ENCODE measurements at places on chromosomes 3 and 15.

- DNase-seq, result no peak
These were observed 86.9 kb downstream of the ATP1B3 start for GRCh38 chr3:141963301-141963700.

GRCh38 chr15:23645371-23646164 is 2.1 kb downstream of the MAGEL2 start:
- DNase-seq, result no peak

DNA sequence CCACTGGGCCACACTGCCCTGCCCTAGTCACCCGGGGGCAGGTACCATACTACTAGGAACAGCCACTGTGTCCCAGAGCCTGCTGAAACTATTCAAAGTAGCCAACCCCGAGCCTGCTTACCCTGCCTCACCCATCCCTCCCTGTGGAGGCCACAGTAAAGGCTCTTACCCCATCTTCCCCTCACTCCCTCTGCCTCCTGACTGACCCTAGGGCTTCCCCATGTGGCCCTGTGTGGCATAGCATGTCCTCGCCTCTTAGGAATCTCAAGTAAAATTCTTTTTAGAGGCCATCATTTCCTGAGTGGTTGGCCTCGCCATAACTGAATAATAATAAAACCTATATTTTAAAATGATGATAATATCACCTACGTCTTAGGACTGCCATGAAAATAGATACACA is 112.2 kb upstream of the SLC6A11 start:
- DNase-seq, result peak; percentile 41

- DNase-seq, result no peak
These were observed 161.3 kb upstream of the CBLB start for GRCh38 chr3:106029954-106030626.

DNA sequence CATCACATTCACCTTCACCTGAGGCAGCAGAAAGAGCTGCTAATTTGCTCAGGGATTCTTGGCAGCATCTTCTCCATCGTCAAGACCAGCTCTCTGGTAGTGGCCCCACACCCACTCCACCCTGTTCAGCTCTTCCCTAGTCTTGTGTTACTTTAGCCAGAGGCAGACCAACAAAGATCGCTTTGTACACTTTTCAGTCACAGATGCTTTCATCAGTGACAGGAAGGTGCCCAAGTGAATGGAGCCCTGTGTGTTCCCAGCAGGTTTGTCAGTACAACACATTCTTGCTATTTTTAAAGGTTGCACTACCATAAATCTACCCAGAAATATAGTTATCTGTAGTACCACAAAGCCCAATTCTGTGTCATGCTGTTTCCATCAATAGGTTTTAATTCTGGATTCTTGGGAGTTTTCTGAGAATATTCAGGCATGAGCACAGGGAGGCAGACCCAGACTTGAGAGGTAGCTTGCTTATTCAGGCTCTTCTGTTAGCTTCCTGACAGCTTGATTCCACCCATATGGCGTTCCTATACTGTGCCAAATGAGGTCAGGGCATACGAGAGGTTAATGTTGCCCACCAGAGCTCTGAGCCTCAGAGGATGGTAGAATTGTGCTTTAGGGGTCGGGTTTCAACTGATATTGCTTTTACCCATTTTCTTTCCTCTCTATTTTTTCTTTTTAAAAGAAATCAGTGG is 109.8 kb upstream of the MANF start:
- no peak for DNase-seq

- DNase-seq, result no peak
These were observed 451.8 kb upstream of the NPAP1 start for GRCh38 chr15:24223739-24224138.

- no peak for DNase-seq
These were observed 89.3 kb upstream of the IGSF10 start for GRCh38 chr3:151550025-151550618.

GRCh38 chr15:26391567-26392194 is 381.2 kb downstream of the GABRB3 start:
- DNase-seq, result no peak

- no peak for DNase-seq
These were observed 11.5 kb downstream of the KBTBD13 start for GRCh38 chr15:65087873-65088642.

GRCh38 chr3:160381470-160381869 is 17.6 kb downstream of the IFT80 start:
- DNase-seq, result no peak

DNA sequence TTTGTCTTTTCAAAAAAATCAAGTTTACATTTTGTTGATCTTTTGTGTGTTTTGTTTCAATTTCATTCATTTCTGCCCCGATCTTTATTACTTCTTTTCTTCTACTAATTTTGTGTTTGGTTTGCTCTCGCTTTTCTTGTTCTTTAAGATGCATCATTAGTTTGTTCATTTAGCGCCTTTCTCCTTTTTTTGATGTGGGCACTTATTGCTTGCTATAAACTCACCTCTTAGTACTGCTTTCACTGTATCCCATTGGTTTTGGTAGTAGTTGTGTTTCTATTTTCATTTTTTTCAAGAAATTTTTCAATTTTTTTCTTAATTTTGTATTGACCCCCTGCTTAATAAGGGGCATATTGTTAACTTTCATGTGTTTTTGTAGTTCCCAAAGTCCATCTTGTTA is 34.4 kb downstream of the PRKCI start:
- no peak for DNase-seq

DNA sequence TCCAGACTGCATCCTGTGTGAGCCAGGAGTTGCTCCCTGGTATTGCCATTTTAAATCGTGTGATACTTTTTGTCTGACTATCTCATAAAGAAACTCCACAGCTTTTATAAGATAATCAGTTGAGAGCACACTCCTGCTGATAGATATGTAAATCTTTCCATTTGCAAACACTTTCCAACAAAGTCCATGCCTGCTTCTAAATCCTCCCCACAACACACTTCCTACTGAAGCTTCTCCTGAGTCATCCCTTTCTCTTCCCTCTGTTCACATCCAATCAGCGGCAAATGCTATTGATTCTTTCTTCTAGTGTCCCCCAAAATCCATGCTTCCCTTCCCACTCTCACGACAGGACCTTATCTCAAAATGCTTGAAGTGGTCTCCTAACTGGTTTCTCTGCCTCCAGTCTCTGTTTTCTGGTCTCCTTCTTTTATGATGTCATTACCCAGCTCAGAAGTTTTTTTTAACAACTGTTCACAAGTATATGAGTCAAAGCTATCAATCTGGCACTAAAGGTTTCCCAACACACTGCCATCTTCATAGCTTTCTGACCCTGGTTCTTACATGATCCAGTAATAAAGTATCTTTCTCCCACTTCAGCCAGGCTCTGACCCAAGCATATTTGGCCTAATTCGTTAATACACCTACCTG is 4.5 kb upstream of the WWTR1 start:
- DNase-seq, result peak; percentile 39

- DNase-seq, result peak; percentile 67
These were observed 45.1 kb downstream of the TNIK start for GRCh38 chr3:171415070-171415469.

GRCh38 chr3:190132371-190132770 is 11.7 kb upstream of the P3H2 start:
- DNase-seq, result peak; percentile 57

DNA sequence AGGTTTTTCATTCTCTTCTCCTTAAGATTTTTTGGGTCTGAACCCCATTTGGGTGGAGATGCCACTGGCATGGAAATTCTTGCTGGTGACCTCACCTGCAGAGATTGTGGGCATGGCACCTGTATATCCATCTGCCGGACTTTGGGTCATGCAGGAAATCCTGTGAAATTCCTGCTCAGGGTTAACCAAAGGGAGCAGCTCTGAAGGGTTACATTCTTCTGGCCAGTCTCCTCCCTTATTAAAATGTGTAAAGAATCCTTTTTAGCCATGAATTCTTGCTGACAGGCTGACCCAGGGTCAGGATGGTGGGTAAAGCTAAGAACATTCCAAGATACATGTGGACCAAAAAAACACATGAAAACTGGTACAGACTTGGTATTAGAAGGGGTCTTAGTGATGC is 27.4 kb downstream of the ARHGEF26 start:
- DNase-seq, result peak; percentile 2

GRCh38 chr3:47225310-47225906 is 57.2 kb downstream of the KIF9 start:
- peak; percentile 78 for DNase-seq

GRCh38 chr15:56640549-56640948 is 92.8 kb downstream of the ZNF280D start:
- DNase-seq, result no peak

DNA sequence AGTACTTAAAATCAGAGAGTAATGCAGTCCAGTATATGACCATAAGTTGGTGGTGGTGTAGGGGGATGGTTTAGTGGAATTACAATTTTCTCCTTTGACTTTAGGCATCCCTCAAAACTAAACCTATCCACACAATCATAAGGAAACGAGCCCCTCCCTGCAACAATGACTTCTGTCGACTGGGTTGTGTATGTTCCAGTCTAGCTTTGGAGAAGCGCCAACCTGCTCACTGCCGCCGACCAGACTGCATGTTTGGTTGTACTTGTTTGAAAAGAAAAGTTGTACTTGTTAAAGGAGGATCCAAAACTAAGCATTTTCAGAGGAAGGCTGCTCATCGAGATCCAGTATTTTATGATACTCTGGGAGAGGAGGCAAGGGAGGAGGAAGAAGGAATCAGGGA is 52.8 kb downstream of the MGA start:
- no peak for DNase-seq

DNA sequence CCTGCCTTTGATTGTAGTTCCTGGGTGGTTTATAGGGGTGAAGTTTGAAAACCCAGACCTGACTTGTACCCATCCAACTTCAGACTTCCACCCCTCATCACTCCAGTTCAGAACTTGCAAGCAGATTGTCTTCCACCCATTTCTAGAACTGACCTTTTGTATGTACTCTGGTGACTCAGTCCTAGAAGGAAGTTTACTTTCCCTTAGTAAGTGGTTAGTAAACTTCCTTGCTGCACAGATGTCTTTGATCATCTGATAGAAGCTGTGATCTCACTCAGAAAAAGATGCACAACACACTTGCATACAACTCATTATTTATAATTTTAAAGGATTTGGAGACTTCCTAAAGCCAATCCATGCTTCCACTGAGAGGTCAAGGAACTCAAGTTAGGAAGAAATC is 368.0 kb downstream of the MFSD1 start:
- peak; percentile 81 for DNase-seq

- no peak for DNase-seq
These were observed 6.7 kb downstream of the KBTBD13 start for GRCh38 chr15:65083262-65083701.

DNA sequence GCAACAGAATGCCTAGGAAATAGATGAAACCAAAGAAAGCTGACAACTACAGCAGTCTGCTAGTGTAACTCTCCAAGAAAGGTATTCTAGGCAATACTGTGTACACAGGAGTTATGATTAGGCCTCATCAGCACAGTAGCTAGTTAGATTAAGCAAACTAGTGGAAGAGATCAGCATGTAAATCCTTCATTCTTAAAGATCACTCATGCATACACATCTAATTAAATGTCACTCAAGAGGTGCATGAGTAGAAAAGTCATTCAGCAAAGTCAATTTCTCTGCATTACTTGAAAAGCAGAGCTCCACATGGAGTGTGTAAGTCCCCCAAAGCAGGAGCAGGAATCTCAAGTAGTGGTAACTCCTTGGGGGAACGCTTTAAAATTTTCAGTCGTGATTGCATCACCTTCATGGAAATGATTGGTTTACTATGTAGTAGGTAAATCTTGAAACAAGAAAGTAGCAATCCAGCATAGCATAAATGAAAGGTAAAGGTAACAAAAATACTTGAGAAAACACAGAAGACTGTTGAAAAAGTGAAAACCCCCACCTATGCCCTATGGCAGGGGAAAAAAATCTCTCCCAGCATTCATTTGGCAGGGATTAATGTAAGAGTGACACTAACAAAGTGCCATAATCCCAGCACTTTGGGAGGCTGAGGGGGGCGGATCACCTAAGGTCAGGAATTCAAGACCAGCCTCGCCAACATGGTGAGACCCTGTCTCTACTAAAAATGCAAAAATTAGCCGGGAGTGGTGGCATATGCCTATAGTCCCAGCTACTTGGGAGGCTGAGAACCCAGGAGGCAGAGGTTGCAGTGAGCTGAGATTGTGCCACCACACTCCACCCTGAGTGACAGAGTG is 29.4 kb upstream of the PPIB start:
- DNase-seq, result no peak

DNA sequence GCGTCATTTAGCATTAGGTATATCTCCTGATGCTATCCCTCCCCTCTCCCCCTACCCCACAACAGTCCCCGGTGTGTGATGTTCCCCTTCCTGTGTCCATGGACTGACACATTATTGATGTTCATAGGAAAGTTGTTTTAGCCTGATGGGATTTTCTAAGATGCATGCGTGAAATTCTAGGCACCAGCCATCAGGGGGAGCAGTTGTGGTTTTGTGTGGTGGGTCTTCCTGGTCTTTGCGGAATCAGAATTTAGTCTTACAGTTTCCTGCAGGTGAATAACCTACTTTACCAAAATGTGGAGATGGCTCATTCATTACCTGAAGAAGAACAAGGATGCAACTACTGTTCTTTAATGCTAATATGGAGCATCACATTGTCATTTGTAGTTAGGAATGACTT is 455.0 kb upstream of the THBS1 start:
- DNase-seq, result peak; percentile 54

GRCh38 chr3:129585949-129586657 is 20.4 kb downstream of the PLXND1 start:
- DNase-seq, result no peak

- DNase-seq, result no peak
These were observed 167.5 kb upstream of the TOPAZ1 start for GRCh38 chr3:44074181-44074580.

DNA sequence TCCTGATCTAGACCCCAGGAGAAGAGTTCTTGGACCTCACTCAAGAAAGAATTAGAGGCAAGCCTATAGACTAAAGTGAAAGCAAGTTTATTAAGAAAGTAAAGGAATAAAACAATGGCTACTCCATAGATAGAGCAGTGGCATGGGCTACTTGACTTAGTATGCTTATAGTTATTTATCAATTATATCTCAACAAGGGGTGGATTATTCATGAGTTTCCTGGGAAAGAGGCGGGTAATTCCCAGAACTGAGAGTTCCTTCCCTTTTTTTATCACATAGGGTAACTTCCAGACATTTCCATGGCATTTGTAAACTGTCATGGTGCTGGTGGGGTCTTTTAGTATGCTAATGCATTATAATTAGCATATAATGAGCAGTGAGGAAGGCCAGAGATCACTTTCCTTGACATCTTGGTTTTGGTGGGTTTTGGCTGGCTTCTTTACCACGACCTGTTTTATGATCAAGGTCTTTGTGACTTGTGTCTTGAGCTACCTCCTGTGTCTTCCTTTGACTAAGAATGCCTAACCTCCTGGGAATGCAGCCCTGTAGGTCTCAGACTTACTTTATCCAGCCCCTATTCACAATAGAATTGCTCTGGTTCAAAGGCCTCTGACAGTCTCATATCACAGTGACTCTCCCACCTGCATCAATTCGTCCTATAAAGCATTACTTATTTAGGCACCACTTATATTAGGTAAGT is 35.3 kb upstream of the PLSCR2 start:
- DNase-seq, result no peak

GRCh38 chr15:52139599-52140462 is 27.3 kb upstream of the BCL2L10 start:
- peak; percentile 65 for DNase-seq

GRCh38 chr3:185934174-185934557 is 3.6 kb downstream of the TRA2B start:
- DNase-seq, result no peak

GRCh38 chr15:25245801-25246622 is 192.8 kb downstream of the UBE3A start:
- no peak for DNase-seq
